ENCODE measurements at places on chromosomes 6 and 20.

DNA sequence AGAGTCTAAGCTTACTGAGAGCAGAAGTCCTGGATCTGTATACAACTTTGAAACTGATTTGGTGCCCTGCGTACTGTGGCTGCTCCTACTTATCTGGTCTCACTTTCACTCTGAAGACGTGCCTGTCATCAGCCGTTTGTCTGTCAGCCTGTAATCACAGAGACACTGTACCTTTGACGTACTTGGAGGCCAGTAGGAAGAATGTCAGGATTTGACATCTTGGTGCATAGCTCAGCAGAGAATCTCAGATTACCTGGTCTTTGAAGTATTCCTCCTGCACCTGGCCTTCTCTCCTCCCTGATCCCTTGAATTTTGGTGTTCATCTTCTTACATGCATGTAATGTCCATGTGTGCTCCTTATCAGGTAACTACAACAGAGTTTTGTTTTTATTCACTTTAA, 37.7 kb downstream of the DSE start:
- DNase-seq = no peak

- no peak for DNase-seq
These were observed 942.9 kb upstream of the EPHA7 start for GRCh38 chr6:94362061-94362864.

GRCh38 chr6:22126910-22127309, 169.9 kb downstream of the PRL start:
- no peak for DNase-seq

DNA sequence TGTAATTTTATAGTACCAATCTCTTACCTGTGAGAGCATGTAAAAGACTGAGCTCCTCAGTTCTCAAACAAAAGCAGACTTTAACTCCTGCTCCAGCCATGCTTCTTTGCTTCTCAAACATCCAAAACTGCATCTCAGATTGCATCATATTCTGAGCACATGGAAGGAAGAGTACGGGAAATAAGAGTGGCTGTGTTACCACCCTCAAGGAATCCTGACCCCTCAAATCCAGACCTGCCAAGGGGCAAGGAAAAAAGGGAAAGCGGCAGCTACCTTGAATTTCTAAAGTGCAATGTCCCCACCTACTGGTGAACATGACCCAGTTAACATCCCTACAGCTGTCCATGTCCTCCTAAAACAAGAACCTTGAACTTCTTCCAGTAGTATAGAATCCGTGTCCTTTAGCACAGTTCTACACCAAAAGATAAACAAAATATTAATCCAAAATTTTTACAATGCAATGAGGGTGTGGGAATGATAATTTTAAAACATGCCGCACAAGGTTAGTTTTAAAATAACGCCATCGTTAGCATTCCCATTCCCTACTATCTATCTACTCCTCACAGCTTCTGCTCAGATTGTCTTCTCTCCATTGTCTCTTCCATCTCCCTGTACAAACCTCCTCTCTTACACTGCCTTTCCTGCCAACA, 34.1 kb upstream of the HLA-DQB1 start:
- DNase-seq = no peak

DNA sequence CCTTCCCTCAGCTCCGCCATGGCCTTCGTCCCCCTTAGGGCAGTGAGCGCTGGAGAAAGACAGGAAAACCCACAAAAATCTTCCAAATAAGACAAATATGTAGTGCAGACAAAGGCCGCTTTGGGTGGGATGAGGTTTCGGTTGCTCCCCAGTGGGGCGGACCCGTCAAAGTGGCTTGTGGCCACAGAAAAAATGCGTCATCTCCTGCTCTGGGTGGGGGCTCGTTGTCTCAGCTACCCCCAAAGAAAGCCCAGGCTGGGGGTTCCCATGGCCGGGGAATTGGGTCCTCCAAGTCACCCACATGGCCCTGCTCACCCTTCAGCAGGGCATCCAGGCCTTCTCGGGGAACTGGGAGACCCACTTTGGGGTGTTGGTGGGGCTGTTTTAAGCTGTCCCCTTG, 21.9 kb upstream of the SCUBE3 start:
- no peak for DNase-seq

DNA sequence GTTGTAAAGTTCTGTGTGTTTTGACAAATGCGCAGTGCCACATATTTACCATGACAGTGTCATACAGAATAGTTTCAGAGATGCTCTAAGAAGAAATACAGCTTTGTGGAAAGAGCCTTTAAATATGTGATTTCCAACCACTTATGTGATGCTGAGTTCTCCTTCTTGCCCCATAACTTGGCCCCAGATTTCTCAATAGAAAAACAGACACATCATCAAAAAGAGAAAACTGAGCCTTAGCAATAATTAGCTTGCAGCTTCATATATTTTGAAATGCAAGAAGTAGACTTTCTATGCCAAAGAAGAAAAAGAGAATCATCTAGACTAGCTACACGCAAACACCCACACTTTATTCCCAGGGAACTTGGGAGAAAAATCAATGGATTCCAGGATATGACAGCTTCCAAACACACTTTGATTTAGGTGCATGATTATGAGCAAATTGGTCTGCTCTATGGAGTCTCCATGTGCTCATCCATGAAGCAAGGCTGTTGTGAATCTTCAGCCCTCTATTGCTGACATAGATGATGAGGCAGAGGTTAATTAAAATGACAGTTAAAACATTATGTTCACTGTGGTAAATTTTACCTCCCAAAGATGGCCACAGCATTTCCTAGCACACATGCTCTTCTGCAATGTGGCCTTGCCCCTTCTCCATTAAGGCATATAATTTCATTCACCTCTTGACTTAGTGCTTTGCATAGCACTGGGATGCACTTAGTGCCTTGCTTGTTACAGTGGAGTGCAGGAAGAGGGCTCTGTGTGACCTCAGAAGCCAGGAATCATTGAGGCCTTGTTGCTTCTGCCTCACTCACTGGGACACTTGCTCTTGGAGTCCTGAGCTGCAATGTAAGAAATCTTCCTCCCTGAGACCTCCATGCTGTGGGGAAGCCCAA, 174.6 kb downstream of the SYNDIG1 start:
- DNase-seq = no peak

- no peak for DNase-seq
These were observed 574 bp downstream of the RPS12 start for GRCh38 chr6:132814716-132815570.

- no peak for DNase-seq
These were observed 38.0 kb downstream of the PKHD1 start for GRCh38 chr6:52049252-52050050.

- DNase-seq = no peak
These were observed 29.4 kb downstream of the PFDN4 start for GRCh38 chr20:54237116-54237943.

DNA sequence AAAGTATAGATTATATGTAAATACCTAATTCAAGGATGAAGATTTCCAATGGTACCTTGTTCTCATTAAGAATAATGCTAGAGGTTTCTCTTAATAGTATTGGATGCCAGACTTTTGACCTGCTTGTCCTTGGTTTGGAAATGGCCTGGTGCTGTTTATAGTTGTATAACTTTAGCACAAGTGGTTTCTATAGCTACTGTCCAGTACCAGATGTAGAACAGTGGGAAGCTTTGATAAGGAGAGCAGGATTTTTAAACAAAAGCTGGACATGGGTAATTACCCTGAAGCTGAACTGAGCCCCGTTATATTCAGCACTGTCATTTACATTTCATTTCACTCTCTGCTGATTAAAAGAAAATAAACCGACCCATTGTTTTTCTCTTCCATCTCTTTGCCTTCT, 43.7 kb downstream of the TRMT11 start:
- no peak for DNase-seq

DNA sequence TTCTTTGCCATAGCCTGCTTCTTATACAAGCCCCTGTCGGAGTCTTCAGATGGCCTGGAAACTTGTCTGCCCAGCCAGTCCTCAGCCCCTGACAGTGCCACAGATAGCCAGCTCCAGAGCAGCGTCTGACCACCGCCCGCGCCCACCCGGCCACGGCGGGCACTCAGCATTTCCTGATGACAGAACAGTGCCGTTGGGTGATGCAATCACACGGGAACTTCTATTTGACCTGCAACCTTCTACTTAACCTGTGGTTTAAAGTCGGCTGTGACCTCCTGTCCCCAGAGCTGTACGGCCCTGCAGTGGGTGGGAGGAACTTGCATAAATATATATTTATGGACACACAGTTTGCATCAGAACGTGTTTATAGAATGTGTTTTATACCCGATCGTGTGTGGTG, 29.5 kb downstream of the SLCO4A1 start:
- no peak for DNase-seq

- no peak for DNase-seq
These were observed 150.0 kb downstream of the RNASET2 start for GRCh38 chr6:166806217-166806838.

DNA sequence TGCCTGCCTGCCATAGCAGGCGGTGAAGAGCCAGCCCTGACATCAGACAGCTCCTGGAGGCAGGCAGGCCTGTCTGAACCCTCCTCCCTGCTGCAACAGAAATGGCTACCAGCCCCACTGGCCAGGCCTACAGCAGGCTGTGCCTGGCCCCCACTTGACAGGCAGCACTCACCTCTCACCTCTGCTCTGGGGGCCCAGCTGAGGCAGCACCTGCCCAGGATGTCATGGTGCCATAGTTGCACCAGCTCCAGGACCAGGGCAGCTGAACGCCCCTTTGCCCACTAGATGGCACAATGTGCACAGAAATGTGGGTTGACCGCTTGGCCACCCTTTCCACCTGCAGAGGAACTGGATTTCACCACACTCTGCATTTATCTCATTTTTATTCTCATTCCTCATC, 30.6 kb downstream of the MRPL14 start:
- peak; percentile 60 for DNase-seq

GRCh38 chr20:57870597-57871236, 160.9 kb upstream of the PMEPA1 start:
- DNase-seq = no peak

DNA sequence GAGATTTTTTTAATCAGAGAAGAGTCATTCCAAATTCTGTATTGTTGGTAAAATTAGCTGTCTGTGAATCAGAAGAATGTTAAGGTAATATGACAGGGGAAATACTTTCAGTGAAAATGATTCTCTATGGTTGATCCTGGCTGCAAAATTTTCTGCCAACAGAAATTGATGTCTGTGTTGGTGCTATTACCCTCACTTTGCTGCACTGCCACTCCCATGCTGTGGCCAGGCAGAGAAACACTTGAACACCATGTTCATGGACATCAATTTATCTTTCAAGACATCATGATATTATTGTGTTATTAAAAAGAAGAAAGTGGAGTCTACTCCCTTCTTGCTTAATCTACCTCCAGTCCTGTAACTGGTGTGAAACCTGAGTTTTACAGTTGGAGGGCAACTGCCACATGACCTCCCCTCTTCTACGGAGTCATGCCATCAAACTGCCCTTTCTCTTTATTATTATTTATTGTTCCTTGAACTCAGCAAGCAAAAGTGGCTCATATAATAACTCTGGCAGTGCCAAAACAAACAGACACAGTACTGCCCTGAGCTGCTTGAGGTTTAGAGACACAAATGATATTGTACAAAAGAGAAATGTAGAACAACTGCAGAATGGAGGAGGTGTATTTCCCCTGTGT, 288.0 kb upstream of the JAG1 start:
- DNase-seq = no peak

GRCh38 chr20:12815231-12815768, 193.5 kb upstream of the SPTLC3 start:
- DNase-seq = no peak

DNA sequence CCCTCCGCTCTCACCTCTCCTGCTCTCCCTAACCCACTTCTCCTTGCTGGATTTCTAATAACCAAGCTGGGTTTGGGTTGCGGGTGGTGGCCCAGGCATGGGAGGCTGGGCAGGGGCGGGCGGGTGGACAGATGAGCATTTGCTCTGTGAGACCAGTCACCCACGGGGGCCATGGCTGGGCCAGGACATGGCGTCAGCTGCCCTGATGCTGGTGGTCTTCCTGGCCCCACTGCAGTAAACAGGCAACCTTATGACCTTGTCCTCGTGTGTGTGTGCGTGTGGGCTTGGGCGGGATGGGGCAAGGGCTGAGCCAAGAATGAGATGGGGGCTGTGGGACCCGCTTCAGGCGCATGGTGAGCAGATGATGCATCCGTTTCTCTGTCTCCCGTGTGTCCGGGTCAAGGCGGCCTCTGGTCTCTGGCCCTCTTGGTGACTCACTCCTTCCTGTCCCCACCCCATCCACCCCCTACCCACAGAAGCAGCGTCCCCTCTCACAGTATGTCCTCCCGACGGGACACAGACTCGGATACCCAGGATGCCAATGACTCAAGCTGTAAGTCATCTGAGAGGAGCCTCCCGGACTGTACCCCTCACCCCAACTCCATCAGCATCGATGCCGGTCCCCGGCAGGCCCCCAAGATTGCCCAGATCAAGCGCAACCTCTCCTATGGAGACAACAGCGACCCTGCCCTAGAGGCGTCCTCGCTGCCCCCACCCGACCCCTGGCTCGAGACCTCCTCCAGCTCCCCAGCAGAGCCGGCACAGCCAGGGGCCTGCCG, 41.4 kb upstream of the MYL9 start:
- DNase-seq = no peak

- DNase-seq = no peak
These were observed 7.9 kb downstream of the SDCBP2 start for GRCh38 chr20:1320902-1321653.

- DNase-seq = no peak
These were observed 22.3 kb downstream of the MDN1 start for GRCh38 chr6:89797317-89797716.

- DNase-seq = no peak
These were observed 17.0 kb upstream of the ADGRF4 start for GRCh38 chr6:47681201-47681990.

DNA sequence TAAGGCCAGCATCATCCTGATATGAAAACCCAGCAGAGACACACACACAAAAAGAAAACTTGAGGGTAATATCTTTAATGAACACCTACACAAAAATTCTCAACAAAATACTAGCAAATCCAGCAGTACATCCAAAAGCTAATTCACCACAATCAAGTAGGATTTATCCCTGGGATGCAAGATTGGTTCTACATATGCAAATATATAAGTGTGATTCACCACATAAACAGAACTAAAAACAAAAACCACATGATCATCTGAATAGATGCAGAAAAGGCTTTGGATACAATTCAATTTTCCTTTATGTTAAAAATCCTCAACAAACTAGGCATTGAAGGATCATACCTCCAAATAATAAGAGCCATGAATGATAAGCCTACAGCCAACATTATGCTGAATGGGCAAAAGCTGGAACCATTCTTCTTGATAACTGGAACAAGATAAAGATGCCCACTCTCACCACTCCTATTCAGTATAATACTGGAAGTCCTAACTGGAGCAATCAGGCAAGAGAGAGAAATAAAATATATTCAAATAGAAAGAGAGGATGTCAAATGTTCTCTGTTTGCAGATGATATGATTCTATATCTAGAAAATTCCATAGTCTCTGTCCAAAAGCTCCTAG, 33.9 kb upstream of the CLVS2 start:
- no peak for DNase-seq

DNA sequence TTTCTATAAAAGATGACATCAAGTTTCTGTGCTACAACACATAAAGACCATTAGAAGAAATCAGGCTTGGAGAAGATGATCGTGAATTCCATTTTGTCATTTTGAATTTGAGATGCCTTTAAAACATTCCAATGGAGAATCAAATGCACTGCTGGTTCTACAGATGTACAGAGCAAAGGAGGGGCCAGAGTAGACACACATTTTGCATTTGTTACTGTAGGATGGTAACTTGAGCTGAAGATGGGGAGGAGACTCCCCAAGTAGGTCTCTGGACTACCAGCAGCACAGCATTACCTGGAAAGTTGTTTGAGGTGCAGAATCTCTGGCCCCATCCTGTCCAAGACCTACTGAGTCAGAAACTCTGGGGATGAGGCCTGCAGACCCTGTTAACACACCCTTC, 121.6 kb upstream of the RALGAPA2 start:
- no peak for DNase-seq

GRCh38 chr6:15994814-15995459, 133.9 kb upstream of the MYLIP start:
- no peak for DNase-seq

GRCh38 chr6:144340541-144341371, 55.6 kb downstream of the UTRN start:
- DNase-seq = no peak
